ENCODE measurements at places on chromosomes 3 and 15.
A peak's percentile ranks its signal among the peaks of the same experiment; 100 is the strongest.

DNA sequence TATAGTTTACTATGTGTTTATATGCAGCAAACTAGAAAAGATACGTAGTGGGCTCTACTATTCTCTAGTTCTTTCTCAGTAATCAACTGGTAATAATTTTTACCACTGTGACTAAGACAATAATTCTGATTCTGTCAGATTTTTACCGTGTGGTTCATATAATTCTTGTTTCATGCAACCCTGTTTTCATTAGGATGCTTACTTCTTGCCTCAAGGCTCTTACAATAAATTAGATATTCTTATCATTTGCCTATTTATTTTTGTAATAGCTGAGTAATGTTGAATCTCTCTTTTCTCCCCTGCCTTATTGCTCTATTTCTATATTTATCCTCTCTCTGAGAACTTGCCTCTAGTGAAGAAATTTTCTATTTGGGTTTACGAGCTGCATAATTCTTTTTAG, 524.7 kb downstream of the NAALADL2 start:
- DNase-seq: no peak

- no peak for DNase-seq
Observed at GRCh38 chr3:13934315-13934714, 54.4 kb upstream of the WNT7A start.

DNA sequence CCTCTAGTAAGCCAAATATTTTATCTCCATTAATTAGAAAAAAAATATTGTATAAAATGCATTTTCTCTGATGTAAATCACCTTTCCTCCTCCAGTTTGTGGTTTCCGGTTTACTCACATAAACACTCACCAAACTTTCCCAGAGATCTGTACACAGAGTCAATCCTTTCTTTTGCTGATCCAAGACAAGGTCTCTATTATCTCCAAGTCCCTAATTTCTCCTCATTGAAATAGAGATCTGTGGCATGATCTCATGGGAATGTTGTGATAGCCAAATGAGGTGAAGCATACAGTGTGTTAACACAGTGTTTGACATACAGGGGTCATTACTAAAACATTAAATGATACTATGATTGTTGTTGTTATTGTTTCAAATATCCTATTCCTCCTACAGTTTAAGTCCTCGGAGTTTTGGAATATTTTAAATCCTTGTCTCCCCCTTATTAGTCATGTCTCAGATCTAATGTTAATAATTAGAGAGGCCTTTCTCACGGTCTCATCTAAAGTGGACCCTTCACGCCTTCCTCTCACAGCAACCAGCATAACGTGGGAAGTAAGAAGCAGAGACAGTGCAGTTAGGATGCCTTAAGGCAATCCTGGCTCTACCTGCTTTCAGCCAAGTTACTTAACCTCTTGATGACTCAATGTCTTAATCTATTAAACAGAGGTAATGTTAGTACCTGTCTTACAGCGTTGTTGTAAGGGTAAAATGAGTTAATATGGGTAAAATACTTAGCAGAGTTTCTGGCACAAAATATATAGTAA, 333.3 kb downstream of the GRM7 start:
- no peak for DNase-seq

DNA sequence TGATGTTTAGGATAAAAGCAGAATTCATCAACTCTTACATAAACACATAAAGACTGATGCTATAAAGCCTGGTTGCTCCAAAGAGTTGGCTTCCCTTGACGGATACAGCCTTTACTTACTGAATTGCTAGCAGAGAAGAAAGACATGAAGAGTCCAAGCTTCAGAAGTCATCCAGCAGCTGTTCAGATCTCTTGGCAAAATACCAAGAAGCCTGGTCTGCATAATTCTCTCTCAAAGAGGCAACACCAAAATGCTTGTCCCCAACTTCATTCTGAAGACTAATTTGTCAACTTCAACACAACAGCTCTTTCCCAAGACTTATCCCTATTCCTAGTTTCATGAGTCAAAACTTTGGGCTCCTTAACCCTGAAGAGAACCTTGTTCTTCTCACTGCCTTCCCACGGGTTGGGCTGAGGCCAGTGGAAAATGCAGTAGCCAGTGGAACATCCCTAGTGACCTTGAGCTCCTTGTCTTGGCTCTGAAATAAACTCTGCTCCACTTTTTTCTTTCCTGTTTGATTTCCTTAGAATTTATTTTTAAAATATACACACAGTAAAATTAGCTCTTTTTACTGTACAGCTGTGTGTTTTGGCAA, 119.2 kb upstream of the THBS1 start:
- DNase-seq: no peak

- DNase-seq: no peak
Observed at GRCh38 chr15:75171408-75171807, 30.3 kb upstream of the C15orf39 start.

DNA sequence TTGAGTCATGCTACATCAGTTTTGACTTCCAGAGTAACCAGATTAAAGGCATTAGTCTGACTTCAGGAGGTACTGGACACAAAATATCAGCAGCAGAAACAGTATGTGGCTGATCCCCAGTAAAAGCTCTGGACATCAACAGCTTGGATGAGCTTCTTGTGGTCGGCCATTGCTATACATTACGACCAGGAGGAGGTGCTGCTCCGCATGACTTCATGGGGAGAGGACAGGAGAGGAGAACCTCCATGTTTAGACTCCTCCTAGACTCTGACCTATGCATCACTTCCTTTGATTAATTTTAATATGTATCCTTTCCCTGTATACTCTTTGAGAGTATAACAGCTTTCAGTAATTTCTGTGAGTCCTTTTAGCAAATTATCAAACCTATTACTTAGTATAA, 285.6 kb upstream of the ARHGEF26 start:
- peak; percentile 23 for DNase-seq

- no peak for DNase-seq
Observed at GRCh38 chr15:82587805-82588204, 47.5 kb upstream of the RPS17 start.

GRCh38 chr3:127801731-127802313, 20.5 kb downstream of the MGLL start:
- DNase-seq: no peak

GRCh38 chr3:40920041-40920440, 279.3 kb upstream of the CTNNB1 start:
- no peak for DNase-seq

GRCh38 chr3:129690406-129690805, 83.9 kb upstream of the PLXND1 start:
- DNase-seq: peak; percentile 61

- peak; percentile 98 for DNase-seq
Observed at GRCh38 chr3:122415762-122416654, at the start of gene WDR5B. WDR5B (minus strand) TSS chr3:122416062; CDS start chr3:122415528, 534 bp downstream.

DNA sequence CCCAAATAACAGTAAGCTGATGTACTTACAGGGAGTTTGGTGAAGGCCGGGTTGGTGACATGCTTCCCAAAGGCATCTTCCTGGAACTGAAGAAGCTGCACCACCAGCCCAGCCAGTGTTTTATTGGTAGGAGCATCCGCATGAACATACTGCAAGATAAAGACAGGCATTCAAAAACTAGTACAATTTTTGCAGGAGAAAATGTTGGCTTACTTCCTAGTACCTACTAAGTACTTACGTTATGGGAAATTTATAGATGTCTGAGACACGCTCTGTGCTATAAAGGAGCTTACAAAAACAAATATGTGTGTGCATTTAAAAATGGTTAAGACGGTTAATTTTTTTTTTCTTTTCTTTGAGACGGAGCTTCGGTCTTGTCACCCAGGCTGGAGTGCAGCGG, 8.9 kb downstream of the SMARCC1 start:
- no peak for DNase-seq

- no peak for DNase-seq
Observed at GRCh38 chr3:87161417-87161816, 65.7 kb upstream of the CHMP2B start.

DNA sequence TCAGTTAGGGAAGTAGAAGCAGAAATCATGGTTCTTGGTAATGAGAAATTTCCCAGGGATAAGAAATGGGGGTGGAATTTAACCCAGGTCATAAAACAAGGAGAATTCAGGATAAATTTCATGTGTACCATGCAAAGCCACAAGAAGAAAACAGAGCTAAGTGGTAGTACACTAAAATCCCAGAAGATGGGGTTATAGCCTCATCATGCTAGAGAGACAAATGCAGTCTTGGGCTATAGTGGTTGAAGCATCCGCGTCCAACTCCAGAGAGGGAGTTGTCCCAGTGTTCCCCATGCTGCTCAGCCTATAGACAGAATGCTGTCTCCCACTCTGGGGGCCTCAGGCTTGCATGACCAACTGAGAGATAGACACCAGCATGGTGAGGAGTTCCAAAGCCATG, 36.2 kb upstream of the CLRN1 start:
- peak; percentile 28 for DNase-seq

- no peak for DNase-seq
Observed at GRCh38 chr3:61547625-61548024, 13.7 kb upstream of the PTPRG start.

GRCh38 chr15:33722673-33723015, 245.7 kb upstream of the CHRM5 start:
- DNase-seq: no peak

GRCh38 chr3:50203809-50204803, 965 bp upstream of the SLC38A3 start:
- DNase-seq: no peak

GRCh38 chr15:90945091-90945490, 9.6 kb upstream of the RCCD1 start:
- DNase-seq: no peak

DNA sequence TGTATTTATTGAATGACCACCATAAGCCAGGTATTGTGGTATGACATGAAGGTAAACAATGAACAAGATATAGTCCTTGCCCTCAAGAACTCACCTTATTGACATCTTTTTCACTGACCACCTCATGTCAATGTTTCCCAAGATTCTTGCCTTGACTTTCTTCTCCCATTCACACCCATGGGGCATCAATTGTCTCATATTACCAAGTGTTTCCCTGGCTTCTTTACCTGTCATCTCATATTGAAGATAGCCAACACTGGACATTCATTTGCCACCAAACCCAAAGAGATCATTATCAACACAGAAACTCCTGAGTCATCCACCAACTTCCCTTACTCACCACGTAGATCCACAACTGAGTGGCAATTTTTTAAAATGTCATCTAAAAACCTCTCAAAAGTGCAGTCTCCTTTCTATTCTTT, 2.2 kb downstream of the EFHB start:
- no peak for DNase-seq

DNA sequence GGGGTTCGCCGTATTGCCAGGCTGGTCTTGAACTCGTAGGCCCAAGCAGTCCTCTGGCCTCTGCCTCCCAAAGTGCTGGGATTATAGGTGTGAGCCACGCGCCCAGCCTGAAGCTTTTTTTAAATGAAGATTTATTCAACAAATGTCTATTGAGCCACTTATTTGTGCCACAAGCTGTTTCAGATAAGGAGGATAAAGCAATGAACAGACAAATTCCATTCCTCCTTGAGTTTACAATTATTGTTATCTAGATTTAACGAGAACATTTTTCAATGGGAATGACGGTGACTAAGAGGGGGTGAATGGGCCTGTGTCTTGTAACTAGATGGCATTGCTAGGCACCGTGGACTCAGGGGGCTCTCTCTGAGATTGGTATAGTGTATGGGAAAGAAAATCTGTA, 10.2 kb downstream of the PPARG start:
- no peak for DNase-seq

DNA sequence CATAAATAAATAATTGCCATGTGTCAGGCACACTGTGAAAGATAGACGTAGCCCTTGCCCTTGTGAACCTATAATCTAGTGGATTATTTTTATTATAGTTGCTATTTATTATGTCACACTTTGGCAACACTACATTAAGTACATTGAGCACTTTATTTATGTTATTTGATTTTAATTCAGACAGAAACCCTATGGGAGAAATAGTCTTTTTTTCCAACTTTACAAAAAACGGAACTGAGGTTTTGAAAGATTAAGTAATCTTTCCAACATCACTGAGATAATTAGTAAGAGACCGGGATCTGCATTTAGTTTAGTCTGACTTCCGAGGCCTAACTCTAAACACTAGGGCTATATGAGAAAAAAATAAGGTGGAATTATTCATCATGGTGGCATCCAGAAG, 2.8 kb upstream of the FILIP1L start:
- no peak for DNase-seq

DNA sequence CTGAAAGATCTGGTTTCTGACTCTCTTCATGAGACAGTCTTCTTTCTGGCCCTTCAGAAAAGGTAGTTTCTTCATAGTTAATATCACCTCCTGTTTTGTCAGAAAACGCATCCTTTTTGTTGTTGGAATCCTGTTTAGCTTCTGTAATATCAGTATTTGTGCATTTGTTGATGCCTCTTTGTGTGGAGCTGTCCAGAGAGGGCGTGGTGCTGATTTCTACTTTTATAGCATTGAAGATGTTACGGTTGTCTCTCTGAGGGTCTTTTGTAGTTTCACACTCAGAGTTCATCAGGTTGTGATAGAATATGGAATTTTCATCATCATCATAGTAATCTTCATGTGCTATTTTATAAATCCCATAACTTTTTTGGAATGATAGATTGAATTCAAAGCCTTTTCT, 8.9 kb downstream of the GPR149 start:
- no peak for DNase-seq

GRCh38 chr15:88571852-88572259, 25.4 kb upstream of the DET1 start:
- DNase-seq: no peak

GRCh38 chr15:62063825-62064635, 2.7 kb upstream of the C2CD4A start:
- DNase-seq: no peak

GRCh38 chr3:72332689-72333088, 515.6 kb downstream of the SHQ1 start:
- DNase-seq: no peak

- no peak for DNase-seq
Observed at GRCh38 chr3:3851621-3852323, 52.5 kb downstream of the LRRN1 start.

DNA sequence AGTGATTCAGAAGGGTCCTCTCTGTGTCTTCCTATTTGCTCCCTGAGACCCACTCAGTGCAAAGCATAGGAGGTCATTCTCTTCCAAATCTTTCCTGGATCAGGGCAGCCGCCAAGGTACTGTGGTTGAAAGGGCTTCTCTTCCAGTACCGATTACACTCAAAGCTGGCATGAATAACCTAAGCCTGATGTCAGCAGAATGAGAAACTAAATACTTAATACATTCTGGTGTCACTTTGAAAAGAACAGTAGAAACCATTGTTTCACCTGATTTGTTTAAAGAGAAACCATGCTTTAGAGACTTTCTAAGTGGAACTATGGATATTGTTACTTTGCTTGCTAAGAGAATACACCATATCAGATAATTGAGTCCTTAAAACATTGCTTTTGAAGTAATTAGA, 50.2 kb downstream of the PDHB start:
- DNase-seq: no peak

Data from HEK293T (cell line).